ENCODE measurements at places on chromosomes 4 and X. TPM values are rescaled to one million over a fixed set of nuclear protein-coding genes. Genes with fewer than 3 reads are reported as not detected.

SRPX gene
- 11.2 TPM for total RNA-seq

KLHL4 gene
- 1.4 TPM for total RNA-seq

USP51 gene
- total RNA-seq = 0.09 TPM

STATH gene
- total RNA-seq = not detected

DIPK2B gene
- total RNA-seq = not detected

SPANXC gene
- total RNA-seq = not detected

F8A1 gene
- 4.5 TPM for total RNA-seq

SPANXA1 gene
- not detected for total RNA-seq

EFNB1 gene
- 143 TPM for total RNA-seq

IL3RA gene
- total RNA-seq = not detected

PDGFRA gene
- 1.1 TPM for total RNA-seq

PABPC1L2B gene
- not detected for total RNA-seq

FABP2 gene
- total RNA-seq = not detected

BRS3 gene
- total RNA-seq = not detected

GAR1 gene
- 12.5 TPM for total RNA-seq

CFAP299 gene
- not detected for total RNA-seq

CT83 gene
- not detected for total RNA-seq

CFAP99 gene
- total RNA-seq = not detected

UGT2A3 gene
- total RNA-seq = not detected

RHOXF1 gene
- total RNA-seq = not detected

DCAF4L1 gene
- total RNA-seq = 0.21 TPM

NWD2 gene
- not detected for total RNA-seq

DDIT4L gene
- total RNA-seq = 0.14 TPM

PDHA1 gene
- total RNA-seq = 98.5 TPM

PLP2 gene
- 97.5 TPM for total RNA-seq

BBS7 gene
- 18.9 TPM for total RNA-seq

APLN gene
- 2.5 TPM for total RNA-seq

TCEAL7 gene
- 3.6 TPM for total RNA-seq

ZFYVE28 gene
- total RNA-seq = 1.3 TPM

GLRA2 gene
- not detected for total RNA-seq

STPG2 gene
- total RNA-seq = not detected

UCP1 gene
- total RNA-seq = not detected

ADGRL3 gene
- 0.19 TPM for total RNA-seq

MID2 gene
- 10.8 TPM for total RNA-seq

GLUD2 gene
- total RNA-seq = 0.14 TPM

SSX4B gene
- not detected for total RNA-seq

CENPVL2 gene
- not detected for total RNA-seq

NRK gene
- total RNA-seq = 0.35 TPM

CDKN2AIP gene
- 15.5 TPM for total RNA-seq
